ENCODE measurements at places on chromosomes 6 and 20.

DNA sequence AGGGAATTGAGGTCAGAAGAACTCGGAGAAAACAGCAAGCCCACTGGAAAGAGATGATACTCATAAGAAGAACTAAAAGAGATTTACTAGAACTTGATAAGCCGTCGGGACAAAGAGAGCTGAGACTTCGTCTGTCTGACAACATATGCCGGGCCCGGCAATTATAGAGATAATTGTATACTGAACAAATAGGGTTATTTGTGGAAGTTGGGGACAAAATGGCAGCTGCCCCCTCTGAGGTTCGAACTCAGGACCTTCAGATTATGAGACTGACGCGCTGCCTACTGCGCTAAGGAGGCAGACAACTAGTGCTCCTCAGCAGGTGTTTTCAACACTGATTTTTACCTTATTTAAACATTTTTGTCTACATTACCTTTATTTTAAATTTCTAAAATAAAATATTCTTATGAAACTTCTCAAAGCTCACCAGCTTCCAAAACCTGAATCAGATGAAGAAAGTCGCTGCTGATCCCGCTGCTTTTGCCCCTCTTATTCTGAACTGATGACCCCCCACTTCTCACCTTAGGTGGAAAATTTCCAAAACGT lies 29.3 kb upstream of the TRIM27 start:
- DNase-seq = no peak

DNA sequence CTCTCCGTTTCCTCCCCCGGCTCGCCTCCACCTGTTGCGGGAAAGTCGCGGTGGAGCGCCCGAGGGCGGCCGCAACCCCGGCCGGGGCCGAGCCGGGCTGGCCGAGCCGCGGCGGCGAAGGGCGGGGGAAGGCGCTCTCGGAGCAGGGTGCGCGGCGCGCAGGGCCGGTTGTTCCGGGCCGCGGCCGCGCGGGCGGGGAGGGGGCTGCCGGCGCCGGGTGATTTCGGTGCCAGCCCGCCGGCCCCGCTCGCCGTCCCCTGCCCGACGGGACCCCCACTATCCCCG lies 235 bp downstream of the MAP7 start:
- no peak for DNase-seq

GRCh38 chr6:26415791-26416190 lies 13.7 kb downstream of the BTN3A1 start:
- DNase-seq = no peak

DNA sequence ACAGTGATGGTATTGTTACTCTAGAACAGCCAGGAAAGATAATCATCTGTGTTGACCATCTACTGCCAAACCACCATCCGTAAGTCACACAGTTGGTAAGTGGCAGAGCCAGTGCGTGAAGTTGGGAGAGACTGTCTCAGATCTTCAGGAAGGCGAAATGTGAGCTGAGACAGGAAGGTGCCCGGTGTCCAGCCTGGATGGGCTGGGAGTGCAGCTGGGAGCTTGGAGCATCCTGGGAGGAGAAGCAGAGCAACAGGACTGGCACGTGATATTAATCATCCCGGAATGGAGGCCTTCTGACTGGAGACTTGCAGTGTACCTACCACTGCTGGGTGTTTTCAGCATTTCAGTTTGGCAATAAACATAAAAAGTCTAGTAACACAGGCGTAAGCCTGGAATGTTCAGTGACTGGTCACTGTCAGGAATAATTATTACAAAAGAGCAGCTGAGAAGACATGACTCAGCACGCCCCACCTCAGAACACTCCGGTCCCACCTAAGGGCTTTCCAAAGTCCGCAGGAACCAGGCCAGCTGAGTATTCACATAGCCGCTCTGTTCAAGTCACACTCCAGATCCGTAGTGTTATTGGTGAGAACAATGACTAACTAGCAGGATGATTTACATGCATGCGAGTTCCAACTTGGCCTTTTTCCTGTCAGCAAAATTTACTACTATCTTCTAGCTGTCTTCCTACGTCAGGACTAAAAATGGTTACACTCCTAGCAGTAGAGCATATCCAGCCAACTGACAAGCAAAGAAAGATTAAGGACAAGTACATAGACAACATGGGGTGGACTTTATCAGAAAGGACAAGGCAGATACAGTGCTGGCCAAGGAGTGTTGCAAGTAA lies 45.1 kb upstream of the PNRC1 start:
- DNase-seq = no peak

DNA sequence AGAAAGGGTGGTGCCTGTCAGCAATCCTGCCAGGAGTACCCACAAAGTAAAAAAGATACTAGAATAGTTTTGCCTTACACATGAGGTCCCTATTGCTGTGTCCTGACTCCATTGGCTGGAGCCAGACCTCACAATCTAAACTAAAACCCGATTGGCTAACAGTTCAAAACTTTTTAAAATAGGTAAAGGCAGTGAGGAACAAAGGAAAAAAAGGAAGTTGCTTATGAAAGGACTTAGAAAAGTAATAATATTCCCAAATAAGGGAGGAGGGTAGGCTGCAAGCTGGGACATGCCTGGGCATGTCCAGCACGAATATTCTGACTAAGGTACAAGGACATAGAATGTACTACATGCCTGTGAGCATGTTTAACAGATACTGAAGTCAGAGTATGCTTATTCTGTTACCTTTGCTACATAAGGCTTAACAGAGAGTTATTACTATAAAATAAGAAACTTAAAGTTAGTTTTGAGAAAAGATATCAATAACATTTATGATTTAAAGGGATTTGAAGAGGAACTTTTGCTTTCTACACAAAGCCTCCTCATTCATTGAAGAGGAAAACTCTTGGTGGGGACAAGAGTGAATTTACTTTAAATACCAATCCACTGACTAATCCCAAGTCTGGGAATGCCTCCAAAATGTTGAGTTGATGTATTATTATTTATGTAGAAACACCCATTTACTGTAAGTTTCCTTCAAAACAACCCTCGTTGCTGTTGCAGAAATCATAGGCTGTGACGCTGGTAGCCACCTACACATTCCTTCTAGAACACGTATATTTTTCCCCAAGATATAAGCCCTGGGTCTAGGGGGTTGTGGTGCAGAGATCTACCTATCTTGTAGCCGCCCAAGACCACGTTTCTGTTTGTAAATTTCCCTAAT lies 8.2 kb upstream of the MTHFD1L start:
- no peak for DNase-seq

DNA sequence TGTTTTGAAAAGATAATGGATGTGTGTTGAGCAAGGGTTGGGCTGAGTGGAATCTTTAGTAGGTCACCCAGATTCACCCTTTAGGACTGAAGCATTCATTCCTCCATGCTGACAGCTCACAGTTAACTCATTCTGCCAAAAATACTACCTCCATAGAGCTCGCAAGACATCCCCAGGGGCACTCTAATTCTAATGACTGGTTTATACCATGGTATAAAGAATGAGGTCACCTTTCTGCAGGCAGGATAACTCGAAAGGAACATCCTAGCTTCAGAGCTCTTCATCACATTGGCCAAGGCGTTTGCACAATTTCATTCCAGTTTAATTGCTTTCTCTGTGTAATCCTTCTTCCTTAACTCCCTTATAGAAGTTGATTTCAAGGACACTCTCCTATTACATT lies 1257.2 kb upstream of the EYS start:
- DNase-seq = no peak

DNA sequence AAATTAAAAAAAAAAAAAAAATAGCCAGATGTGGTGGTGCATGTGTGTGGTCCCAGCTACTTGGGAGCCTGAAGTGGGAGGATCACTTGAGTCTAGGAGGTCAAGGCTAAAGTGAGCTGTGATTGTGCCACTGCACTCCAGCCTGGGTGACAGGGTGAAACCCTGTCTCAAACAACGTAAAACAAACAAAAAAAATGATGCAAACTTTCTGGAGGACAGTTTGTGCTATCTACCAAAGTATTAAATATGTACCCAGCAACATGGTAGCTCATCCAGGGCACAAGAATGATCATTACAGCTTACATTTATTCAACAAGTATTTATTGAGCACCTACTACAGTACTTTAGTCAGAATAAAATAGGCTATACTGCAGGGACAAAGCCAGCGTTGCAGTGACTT lies 40.4 kb upstream of the PTPN1 start:
- DNase-seq = no peak

DNA sequence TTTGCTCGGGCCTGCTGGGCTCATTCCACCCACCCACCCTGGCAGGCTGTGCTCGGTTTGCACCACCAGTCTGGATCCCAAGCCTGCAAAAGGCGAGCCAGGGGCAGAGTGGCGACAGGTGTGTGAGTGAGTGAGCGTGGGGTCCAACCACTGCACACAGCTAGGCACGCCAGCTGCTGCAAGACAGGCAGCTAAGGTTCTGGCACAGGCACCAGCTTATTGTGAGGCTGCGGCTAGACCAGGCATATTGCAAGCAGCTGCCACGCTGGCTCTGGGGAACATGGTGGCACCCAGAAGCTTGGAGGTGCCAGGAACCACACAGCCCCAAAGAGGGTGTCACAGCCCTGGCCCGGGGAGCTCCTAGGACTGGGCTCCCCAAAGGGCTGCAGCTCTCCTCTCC lies 205.1 kb downstream of the ANKRD60 start:
- DNase-seq = no peak

Data from NCI-H187 treated with DMSO at 0.1 percent for 48 hours (cell line).